ENCODE measurements at places on chromosomes 6 and 20. TPM values are rescaled to one million over a fixed set of nuclear protein-coding genes. Genes with fewer than 3 reads are reported as not detected.

GRCh38 chr6:138428944-138429598 lies 25.0 kb downstream of the HEBP2 start:
- no peak for DNase-seq

CTCFL gene
- total RNA-seq = not detected

DNA sequence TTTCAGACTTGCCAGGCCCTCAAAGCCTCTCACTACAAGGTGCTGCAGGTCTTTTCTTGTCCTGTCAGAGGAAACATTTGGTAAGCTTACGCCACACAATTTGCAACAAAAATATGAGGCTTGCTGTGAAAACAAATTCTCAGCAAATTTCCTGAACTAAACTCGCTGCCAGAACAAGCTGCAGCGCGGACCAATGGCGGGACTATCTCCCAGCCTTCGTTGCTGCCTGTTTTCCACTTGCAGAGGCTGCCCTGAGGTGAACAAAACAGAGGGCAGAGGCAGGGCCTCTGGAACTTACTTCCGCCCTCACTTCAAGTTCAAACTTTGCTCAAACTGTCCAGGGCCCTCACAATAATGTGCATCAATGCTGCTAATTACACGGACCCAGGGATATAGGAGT lies 12.4 kb downstream of the UQCC2 start:
- no peak for DNase-seq

- DNase-seq = no peak
Observed at GRCh38 chr6:82113231-82113630, 134.3 kb downstream of the IBTK start.

Data from cardiac septum (tissue), 1 donor.